ENCODE measurements at places on chromosomes 7 and 10.
A peak's percentile ranks its signal among the peaks of the same experiment; 100 is the strongest.

GRCh38 chr7:91373111-91373800 is 109.0 kb downstream of the FZD1 start:
- DNase-seq: peak; percentile 0

- no peak for DNase-seq
Measured at GRCh38 chr7:1234881-1235500, 2.3 kb downstream of the UNCX start.

DNA sequence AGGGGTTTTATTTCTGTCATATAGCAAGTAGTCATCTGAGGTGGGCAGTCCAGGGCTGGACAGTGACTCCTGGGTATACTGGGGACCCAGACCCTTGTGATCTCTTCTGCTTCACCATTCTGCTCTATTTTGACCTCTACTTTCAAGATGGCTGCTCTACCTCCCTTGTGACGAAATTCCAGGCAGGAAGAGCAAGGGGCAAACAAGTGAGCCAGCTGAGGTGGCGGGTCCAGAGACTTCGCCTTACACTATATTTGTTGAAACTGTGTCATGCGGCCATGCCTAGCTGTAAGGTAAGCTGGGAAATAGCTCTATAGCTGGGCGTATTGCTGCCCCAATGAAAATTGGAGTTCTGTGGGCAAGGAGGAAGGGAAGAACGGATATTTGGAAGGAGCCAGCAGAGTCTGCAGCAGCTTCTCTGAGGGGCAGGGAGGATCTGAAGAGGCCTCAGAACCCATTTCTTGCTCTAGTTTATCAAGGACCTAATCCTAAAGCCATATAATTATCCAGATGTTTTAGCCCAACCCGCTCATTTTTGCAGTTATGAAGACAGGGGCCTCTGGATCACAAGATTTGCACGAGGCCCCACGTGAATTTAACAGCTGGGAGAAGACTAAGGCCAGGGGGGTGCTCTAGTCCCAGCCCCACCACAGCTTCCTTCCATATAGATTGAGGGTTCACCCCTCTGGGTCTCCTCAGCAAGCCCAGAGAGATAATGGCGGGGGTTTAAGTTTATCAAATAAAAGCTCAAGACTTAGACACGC is 7.7 kb upstream of the CPA1 start:
- peak; percentile 37 for DNase-seq

GRCh38 chr7:85144771-85145170 is 42.1 kb downstream of the SEMA3D start:
- DNase-seq: no peak

DNA sequence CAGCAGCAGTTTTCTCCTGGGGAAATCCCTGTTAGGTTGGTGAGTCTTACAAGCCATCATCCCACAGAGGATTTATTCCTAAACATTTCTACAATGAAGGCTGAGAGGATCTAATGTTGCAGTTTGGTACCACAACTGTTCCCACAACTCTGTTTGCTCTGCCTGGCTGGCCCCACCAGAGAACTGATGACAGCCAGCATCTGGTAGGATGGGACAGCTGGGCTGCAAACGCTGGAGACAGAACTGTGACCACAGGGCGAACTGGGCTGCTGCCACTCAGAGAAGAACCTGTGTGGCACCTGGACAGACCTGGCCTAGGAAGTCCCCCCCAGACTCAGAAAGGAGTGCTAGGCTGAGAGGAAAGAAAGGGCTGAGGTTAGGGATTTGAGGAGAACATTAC is 94.8 kb downstream of the CALN1 start:
- peak; percentile 68 for DNase-seq

- DNase-seq: no peak
Measured at GRCh38 chr7:80848841-80849240, 70.0 kb downstream of the SEMA3C start.

DNA sequence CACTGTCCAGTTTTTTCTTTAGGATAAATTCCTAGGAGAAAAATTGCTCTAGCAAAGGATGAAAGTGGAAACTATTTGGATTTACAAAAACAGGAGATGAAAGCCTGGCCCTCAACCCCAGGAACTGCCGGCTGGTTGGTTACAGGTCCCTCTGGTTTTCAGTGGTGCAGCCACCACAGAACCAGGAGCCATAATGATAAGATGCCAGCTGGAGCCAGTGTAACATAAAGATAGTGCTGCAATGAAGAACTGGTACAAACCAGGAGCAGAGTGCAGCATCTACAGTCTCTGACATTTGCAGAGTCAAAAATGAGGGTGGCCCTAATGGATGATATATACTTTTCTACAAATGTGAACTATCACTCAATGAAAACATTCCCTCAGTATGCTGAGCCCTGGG is 20.4 kb upstream of the NUP42 start:
- DNase-seq: peak; percentile 33

GRCh38 chr7:41995632-41996271 is 241.3 kb downstream of the GLI3 start:
- DNase-seq: no peak

- no peak for DNase-seq
Measured at GRCh38 chr10:60645980-60646379, 132.3 kb upstream of the CDK1 start.

DNA sequence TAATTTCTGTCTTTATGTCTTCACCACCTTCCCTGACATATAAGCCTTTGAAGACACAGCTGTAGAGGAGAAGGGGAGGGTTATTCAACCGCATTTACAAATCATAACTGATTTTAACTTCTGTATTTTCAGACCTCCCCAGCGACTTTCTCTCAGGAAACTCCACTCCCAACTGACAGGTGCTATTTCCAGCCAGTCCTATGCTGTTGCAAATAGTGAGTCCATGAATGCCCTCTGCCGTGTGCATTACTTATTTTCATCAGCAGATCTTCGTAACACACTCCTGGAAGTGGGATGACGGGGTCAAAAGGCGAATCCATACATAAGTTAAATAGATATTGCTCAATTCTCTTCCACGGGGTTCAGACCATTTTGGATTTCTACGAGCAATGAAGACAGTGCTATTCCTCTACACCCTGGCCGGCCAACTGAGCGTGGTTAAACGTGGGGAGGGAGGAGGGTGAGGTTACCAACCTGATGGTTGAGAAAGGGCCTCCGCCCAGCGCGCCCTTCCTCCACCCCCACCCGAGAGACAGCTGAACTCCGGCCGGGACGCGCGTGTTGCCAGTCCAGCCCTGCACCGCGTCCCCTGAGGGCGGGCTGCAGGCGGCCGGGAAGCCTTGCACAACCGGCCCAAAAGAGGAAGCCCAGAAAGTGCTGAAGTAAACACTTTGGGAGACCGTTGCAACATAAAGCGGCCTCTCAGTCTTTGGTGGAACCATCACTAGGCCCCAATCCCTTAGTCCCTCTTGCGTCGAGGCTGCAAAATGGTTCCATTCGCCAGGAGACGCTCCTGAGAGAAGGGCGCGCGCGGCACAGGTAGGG is at the start of gene APBB1IP:
APBB1IP (plus strand) TSS at position 705 of the 825 bp plus-strand sequence. CDS start 53,986 bp downstream, outside the sequence.
- peak; percentile 93 for DNase-seq

- DNase-seq: no peak
Measured at GRCh38 chr7:2494191-2495130, 18.3 kb upstream of the GRIFIN start.

DNA sequence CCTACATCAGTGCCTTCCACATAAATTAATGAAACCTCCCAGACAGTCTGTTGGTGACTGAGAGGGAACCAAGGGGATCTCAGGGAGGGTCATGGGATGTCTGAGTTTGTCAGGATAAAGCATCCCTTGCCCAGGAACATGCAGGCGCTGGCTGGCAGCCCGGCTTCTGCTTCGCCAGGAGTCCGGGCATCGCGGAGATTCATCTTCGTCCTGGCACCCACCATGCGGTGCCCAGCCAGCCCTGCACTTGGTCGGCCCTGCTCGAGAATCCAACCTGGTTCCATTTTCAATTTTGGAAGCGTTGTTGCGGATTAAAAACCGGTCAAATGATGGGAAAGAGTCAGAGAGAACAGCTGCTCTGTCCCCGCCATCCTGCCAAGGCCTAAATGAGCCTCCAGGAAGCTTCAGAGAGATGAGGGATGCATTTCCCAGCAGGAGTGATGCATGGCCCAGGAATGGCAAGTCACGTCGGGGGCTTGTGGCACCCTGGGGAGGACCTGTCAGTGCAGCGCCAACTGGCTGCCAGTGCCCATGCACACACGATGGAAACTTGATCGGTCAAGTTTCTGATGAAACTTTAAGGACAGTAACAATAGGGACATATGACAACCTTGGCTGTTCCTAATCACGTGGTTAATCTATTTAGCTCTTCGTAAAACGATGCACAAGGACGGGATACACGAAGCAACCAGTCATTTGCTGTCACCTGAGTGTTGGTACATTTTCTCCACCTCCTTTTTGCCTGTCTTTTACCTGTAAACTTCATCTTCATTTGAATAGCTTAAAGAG is 260.8 kb upstream of the MKI67 start:
- no peak for DNase-seq
